ENCODE measurements at places on chromosomes 3 and 15.

GRCh38 chr3:115381931-115382330 is 234.8 kb upstream of the ZBTB20 start:
- no peak for DNase-seq

GRCh38 chr15:24933716-24934115 is 21.1 kb upstream of the SNRPN start:
- no peak for DNase-seq

DNA sequence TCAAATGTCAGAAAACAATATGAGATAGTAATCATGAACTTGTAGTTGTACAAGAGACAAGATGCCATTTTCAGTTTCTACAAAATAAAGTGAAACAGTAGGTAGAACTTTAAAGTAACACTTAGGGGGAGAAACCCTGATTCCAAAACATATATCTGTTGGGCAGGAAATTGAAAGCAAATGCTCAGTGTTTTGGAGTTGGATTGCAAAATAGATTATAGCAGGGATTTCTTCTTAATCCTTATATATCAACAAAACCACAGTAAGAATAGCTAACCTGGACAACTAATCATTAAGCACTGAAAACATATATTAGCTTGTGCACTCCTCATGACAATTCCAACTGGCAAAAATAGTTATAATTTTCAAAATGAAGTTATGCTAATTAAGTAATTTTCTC is 46.9 kb downstream of the COMMD2 start:
- no peak for DNase-seq

DNA sequence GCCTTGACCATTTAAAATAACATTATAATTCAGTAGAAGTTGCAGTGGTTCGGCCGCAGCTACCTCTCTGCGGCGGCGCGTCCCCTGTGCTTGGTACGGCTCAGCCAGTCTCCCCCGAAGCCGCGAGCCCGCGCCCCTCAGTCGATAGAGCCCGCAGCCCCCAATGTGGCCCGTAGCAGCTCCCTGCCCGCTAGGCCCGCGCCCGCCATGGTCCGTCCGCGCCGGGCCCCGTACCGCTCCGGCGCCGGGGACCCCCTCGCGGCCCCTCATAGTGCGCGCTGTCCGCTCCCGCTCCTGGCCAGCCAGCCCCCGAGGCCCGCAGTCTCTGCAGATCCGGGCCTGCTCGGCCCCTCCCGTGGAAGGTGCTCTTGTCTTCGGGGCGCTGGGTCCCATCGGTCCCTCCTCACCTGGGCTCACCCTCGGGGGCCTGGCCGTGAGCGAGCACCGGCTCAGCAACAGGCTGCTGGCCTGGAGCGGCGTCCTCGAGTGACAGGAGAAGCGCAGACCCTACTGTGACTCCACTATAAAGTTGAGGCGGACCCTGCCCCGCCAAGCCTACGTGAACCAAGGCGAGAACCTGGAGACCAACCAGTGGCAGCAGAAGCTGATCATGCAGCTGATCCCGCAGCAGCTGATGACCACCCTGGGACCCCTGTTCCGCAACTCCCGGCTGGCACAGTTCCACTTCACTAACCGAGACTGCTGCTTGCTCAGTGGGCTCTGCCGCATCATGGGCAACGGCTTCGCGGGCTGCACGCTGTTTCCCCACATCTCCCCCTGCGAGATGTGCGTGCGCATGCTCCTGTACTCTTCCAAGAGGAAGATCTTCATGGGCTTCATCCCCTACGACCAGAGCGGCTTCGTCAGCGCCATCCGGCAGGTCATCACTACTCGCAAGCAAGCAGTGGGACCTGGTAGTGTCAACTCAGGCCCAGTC is 21.8 kb upstream of the GPR156 start:
- no peak for DNase-seq

DNA sequence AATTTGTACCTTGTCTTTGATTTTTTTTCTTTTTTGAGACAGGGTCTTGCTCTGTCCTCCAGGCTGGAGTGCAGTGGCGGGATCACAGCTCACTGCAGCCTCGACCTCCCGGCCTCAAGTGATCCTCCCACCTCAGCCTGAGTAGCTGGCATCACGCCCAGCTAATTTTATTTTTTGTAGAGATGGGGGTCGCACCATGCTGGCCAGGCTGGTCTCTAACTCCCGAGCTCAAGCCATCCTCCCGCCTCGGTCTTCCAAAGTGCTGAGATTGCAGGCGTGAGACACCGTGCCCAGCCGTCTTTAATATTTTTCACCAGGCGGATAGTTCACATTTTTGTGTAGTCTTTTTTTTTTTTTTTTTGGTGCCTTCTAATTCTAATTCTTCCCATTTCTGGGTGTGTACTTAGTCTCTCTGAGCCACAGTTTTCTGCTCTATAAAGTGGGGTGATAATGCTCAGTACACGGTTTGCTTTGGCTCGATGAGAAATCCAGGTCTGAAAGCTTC is 528 bp upstream of the TATDN2 start:
- DNase-seq, result no peak

DNA sequence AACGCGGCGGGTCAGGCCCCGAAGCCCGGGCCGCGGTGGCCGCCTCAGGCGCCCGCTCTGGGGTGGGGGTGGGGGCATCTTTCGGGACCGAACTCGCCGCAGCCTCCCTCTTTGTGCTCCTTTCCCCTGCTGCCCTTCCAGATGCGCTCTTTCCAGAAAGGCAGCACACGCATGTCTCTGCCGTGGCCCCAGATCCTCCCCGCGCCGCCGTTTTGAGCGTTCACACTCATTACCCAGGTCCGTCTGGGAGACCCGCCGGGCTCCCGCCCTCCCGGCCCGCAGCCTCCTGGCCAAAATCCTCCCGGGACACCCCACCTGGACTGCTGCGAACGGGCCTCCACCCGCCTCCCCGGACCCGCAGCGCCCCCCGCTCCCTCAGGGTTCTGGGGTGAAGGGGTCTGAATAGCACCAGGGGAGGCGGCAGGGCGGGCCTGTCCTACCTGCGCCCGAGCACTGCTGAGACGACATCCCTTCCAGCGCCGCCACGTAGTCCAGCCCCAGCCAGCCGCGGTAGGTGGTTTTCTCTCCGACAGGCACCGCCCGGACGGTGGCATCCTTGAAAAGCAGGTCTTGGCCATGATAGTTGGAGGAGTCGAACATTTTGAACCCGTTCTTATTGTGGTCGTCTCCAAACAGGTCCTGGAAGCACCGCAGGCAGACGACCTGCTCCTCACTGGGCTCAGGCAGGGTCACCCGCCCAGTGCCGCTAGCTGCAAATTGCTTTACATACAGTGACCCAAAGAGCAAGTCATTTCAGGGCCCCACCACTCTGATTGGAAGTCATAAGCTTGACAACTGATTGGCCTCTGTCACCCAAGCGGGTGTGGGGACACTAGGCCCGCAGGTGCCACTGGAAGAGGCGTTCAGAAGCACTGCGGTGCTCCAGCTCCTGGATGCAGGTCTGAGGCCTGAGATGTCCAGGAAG is 25.9 kb downstream of the MELTF start:
- no peak for DNase-seq

Measured in activated CD8-positive, alpha-beta memory T cell treated with anti-CD3 and anti-CD28 coated beads for 1 hour (primary cell).